ENCODE measurements at places on chromosomes 12 and 14.

DNA sequence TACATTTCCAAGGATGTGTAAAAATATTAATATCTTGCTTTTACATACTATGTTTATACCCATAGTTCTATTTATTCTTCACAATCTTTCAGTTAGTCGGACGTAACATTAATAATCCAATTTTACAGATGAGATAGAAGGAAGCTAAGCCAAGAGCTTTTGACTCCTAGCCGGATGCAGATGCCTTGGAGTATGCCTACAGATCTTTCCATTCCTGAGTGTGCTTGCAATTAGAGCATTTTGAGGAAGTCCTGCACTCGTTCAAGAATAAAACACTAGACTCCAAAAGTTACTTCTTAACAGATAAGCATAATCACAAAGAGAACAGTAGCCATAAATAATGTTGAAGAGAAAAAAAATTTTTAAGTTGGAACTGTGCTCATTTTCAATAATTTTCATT, 337.6 kb upstream of the CLEC14A start:
- no peak for DNase-seq

GRCh38 chr12:100453951-100454350, 19.7 kb upstream of the NR1H4 start:
- no peak for DNase-seq

GRCh38 chr12:32402946-32403345, 3.6 kb downstream of the FGD4 start:
- no peak for DNase-seq

DNA sequence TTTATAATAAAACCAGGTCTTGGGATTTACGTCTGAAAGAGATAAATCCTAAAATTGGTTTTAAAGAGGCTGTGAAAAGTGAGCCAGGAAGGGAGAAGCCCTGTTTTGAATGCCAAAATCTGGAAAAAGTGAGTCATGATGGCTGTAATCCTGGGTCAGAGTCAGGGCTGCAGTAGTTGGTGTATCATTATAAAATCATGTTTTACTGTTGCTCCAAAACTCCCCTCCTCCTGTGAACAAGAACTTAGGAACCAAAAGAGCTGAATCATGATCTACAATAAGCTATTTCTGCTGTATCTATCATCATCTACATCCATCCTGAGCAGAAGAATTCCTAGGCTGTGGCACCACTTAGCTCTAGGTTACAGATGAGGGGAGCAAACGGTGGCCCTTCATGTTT, 79.3 kb downstream of the LMO3 start:
- DNase-seq = no peak

DNA sequence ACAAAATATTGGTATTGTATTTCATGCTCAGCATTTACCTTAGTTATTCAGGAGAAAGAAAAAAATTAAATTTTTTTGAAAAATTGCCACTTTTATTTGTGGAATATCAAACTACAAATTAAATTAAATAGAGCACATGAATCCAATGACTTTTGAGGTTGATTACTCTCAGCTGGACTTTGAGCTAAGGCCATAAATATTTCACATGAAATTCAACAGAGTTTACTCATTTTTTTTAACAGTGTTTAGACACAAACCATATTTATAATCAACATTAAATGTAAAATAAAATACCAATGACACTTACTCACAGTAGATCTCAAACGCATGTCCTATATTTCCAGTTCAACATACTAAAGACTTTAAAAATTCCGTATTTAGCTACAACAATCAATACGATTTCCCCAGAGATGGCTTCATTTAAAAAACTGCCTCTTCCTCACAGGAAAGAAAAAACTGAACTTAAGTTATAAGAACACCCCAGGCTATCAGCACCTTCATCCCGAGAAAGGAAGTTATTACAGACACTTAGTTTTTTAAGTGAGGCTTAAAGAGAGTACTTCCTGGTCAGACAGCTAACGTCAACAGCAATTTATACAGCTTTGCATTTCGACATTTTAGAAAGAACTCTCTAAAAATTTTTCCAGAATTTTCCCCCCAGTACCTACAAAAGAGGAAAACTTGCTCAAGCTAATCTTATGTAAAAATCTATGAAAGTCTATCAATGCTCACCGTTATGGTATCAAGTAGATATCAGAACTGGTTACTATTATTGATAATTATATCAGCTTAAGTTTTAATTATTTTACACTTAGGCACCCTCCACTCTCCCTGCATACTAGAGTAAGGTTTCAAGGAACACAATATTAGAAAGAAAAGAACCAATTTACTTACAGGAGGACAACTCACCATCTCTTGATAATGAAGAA, 13.8 kb downstream of the TAOK3 start:
- DNase-seq = no peak

- DNase-seq = no peak
These were observed 32.7 kb downstream of the MED6 start for GRCh38 chr14:70567791-70568190.

DNA sequence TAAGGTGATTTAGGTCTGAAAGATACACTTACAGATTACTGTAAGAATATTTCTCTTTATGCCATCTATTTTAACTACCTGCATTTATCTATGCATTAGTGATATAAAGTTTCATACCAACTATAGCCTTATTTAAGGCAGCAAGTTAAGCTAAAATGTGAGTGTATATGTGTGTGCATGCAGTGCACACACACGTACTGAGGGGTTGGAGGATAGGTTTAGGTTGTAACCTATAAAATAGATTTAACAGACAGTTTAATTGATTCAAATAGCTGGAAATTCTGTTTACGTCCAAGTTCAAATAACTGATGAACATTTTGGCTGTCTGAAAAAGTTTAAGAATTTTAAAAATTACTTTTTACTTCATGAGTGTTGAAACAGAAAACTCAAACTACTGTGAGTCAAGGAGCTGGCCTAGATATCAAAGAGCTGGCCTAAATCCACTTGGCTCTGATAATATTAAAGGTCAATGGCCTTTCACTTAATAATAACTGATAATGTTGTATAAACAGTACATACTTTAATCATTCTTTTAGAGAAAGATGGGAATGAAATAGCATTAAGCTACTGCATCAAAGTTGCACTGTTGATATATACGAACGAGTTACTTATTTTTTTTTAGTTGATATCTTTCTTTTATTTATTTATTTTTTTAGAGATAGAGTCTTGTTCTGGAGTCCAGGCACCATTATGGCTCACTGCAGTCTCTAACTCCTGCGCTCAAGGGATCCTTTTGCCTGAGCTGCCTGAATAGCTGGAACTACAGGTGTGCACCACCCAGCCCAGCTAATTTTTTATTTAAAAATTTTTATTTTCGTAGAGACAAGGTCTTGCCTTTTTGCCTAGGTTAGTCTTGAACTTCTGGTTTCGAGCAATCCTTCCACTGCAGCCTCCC, 13.8 kb upstream of the KCNJ8 start:
- DNase-seq = no peak

GRCh38 chr12:124423761-124424515, 129.0 kb downstream of the RFLNA start:
- no peak for DNase-seq

DNA sequence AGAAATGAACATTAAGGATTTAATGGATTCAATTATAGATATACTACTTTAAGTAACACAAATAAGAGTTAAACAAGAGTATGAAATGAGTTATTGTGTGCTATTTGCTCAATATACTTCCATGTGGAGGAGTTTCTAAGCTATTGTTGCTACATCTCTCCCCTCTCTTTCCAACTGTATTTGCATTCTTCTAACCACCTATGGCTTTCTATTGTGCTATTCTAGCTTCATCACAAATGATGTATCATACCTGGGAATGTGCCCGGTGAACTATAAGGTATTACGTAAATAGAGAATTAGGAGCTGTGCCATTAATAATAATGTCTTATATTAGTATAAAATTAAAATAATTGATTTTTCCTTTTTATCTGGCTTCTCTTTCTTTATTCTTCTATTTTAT, 87.1 kb upstream of the PLEKHG7 start:
- no peak for DNase-seq

DNA sequence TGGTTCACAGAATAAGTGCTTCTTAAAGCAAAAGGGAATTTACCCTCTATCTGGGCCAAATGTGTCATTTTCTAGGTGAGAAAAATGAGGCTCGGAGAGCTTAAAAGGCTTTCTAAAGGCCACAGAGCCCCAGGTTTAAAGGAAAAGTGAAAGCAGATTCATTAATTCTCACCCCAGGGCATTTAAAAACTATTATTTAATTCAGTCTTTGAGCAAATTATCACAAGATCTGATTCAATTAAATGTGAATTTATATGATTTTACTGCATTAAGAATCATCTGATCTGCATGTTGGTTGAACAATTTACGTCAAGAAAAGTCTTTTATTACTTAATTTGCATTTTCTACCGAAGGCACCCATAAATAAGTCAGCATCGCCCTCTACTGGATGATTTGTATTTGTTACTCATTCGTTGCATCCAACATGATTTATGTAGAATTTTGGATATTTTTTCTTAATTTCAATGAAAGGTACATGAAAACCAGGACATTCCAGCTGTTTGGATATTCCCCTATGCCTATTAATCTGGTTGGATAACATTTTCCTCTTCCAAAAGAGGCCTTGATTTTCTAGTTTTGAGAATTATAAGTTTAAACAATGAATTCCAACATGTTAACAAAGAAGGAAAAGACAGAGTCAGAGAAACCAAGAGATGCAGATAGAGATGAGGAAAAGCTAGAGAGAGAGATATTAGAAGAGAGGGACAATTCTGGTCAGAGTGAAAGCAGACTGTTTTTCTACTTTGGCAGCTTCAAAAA, 19.1 kb upstream of the DHRS7 start:
- DNase-seq = peak; percentile 65

GRCh38 chr14:93527203-93527607, 96.5 kb downstream of the UNC79 start:
- DNase-seq = no peak

DNA sequence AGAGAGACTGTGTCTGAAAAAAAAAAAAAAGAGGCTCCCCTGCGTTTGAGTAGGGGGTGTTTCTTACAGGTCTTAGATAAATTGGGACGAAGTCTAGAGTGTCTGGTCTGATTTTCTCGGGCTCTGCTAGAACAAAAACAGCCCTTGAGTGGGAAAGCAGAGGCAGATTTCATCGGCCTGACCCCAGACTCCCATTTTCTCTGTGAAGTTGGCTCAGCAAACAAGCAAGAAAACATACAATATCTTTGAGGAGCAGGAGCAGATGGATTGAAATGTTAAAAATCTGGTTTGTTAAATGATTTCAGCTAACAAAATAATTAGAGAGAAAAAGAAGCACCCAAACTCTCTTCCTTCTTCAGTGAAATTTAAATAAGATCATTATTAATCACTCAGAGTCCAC, 44.1 kb downstream of the DERA start:
- no peak for DNase-seq

- no peak for DNase-seq
These were observed 2.3 kb downstream of the SMARCC2 start for GRCh38 chr12:56186957-56187356.

DNA sequence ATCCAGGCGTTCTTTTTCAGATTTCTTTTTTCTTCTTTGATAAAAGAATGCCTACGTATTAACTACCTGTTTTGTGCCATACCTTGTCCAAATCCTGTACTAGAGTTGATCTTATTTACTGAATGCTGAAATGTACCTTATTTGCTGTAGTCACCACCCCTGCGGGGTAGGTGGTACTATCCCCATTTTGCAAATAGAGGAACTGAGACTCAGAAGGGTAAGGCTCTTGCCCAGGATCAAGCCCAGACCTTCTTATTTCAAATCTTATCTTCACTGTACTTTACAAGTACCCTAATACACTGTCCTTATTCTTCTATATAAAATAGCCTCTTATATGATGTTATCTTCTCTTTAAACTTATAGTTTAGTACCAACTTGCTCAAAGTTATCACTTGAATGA, 206.5 kb downstream of the SLC41A2 start:
- DNase-seq = no peak

DNA sequence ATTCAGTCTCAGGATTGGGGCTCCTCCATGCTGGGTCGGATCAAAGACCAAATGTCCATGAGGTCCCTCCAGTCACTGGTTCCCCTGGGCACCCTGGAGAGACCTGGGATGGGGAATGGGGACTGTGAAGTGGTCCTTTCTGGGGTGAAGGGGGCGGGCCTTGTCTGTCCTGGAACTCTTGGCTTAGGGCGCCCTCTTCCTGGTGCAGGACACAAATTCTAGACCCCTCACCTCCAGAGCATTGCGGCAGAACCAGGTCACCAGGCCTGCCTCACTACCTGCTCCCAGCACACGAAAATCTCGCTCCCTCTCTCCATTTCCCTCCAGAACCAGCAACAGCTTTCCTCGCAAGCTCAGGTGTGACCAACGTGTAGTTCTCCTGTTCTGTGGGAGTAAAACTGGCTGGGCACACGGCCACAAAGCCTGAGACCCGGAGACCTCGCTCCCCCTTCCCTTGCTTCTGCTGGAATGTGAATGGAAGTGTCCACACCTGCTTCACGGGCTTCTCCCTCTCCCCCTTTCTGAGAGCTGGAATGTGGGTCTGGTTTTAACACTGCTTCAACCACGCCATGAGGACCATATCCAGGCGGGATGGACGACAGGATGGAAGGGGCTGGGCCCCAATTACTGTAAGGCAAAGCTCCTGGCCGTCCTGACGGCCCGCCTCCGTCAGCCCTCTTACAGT, 112.7 kb downstream of the SCARB1 start:
- DNase-seq = no peak

GRCh38 chr14:105903971-105904370, 377.6 kb downstream of the TMEM121 start:
- no peak for DNase-seq

DNA sequence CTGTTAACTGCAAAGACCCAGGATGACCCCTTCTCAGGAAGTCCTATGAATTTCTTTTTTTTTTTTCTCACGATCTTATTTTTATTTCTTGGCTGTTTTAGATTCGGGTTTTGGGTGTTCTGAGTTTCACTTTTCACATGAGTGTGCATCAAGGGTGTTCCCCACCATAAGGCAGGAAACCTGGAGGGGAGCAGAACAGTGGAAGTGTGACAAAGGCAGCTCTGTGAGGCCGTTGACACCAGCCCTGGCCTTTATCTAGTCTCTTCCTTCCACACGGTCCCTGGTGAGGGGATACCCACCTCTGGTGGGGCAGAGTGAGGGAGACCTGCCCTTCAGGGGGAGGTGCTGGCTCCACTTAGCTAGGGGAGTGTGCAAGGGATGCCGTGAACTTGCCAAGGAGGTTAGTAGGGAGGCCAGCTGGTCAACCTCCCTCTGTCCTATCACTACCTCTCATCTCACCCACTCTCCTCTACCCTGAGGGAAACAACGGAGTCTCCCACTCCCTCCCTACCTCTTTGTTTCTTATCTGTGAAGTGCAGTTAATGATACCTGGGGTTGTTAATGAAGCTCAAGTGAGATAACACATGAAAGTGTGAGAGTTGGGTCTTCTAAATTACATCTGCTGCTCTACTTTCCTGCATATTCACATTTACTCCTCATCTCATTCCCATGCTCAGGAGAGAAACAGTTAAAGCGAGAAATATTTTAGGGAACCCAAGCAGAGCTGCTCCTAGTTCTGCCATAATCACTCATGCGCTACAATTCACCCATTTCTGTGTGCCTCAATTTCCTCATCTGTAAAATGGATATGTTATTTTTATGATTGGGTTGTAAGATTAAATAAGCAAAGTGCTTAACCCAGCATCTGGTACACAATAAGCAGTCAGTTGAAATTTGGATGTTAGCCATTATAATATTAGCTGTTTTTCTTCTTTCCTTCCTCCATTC, 4.4 kb upstream of the GALNT6 start:
- DNase-seq = no peak

- no peak for DNase-seq
These were observed 123.6 kb upstream of the NAP1L1 start for GRCh38 chr12:76208129-76208528.
